ENCODE measurements at places on chromosomes 5 and 9.

DNA sequence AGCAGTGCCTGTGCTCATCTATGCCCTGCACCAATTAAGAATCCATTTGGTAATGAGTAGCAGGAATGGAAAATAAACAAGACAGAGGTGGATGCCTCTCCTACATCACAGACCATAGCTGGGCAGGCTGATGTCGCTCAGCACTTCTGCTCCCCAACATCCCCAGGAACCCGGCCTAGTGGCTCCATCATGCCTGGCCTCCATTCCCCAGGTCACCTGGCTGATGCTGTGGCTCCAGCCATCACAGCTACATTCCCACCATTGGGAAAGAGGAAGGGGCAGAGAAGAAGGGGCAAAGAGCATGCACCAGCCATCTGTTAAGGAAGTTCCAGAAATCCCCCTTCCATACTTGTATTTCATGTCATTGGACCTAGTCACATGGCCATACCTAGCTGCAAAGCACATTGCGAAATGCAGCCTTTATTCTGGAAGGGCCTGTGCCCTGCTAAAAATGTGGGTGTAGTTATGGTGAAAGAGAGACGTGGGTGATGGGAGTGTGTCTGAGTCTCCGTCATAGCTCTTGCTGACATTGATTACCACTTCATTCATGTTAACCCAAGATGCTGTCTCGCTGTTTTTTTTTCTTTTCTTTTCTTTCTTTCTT lies 86.1 kb upstream of the ADAMTS2 start:
- no peak for DNase-seq

- no peak for DNase-seq
Observed at GRCh38 chr9:17075146-17075757, 59.6 kb upstream of the CNTLN start.

- DNase-seq: no peak
Observed at GRCh38 chr9:32234451-32234850, 150.0 kb upstream of the ACO1 start.

- no peak for DNase-seq
Observed at GRCh38 chr9:117917873-117918272, 213.7 kb downstream of the TLR4 start.

GRCh38 chr5:137234973-137235943 lies 263.9 kb downstream of the SPOCK1 start:
- DNase-seq: peak; percentile 31

DNA sequence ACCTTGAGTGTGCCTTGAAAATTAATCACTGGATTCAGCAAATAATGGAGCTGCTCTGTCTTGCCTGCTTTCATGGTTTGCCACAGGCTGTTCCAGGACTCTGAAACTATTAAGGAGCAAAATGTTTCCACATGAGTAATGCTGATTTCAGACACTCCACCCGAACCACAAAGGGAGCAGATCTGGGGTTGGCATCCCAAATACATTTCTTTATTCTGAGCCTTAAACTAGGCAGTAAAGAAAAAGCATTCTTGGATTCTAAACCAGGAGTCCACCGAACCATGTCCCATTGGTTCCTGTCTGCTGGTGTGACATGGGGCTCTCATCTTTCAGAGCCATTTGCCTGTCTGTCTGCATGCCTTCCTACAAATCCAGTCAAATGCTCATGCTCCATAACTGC lies 10.1 kb upstream of the C1QTNF3 start:
- DNase-seq: no peak

- peak; percentile 18 for DNase-seq
Observed at GRCh38 chr5:38650946-38651345, 94.5 kb upstream of the LIFR start.

GRCh38 chr5:111310711-111311620 lies 86.8 kb downstream of the CAMK4 start:
- no peak for DNase-seq

- peak; percentile 73 for DNase-seq
Observed at GRCh38 chr5:133868946-133869518, 99.4 kb downstream of the C5orf15 start.

DNA sequence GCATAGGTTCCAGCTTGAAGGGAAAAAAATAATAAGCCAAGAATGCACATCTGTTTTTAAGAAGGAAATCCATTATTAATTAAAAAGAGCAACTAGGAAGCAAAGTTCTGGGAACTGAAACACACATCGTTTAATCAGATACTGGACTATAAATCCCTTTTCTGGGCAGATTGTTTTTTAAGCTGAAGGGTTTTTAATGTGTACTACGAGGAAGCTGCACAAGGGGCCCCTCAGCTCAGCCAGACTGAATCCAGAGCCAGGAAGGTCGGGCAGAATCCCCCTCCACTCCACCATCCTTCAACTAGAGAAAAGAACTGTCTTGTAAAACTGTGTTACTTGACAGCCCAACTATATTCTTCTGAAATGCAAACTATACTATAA lies 49.2 kb downstream of the ROR2 start:
- DNase-seq: no peak

GRCh38 chr9:2389404-2389803 lies 232.2 kb upstream of the VLDLR start:
- no peak for DNase-seq

DNA sequence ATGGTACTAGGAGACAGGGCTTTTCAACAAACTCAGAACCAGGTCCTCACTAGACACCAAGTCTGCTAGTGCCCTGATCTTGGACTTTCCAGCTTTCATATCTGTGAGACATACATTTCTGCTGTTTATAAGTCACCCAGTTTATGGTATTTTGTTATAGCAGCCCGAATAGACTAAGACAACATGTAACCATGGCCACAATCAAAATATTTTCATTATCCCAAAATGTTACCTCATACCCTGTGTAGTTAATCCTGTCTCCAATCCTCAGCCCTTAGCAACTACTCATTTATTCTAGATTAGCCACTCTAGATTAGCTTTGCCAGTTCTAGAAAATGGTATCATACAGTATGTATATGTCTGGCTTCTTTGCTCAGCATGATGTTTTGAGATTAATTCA lies 6.3 kb upstream of the ATG10 start:
- no peak for DNase-seq

GRCh38 chr5:169712428-169712827 lies 75.4 kb downstream of the DOCK2 start:
- no peak for DNase-seq

- DNase-seq: no peak
Observed at GRCh38 chr9:4463824-4464223, 26.4 kb upstream of the SLC1A1 start.

DNA sequence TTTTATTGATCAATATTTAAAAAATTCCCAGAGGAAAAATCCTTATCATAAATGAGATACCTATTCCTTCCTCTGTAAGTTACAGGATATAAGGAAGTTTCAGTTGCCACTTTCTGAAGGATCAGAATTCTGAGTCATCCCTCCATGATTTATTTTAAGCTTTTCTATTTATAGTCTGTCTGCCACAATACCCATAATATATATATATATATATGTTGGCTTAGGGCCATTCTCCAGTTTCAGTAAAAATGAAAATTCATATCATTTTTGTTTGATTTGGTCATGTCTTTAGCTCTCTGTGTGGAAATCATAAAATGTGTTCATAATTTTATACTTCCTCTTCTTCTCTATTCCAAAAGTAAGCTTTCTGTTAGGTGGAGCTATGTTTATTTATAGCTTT lies 215.8 kb upstream of the CYLC2 start:
- DNase-seq: no peak

GRCh38 chr9:81729135-81729534 lies 39.8 kb upstream of the TLE1 start:
- no peak for DNase-seq

DNA sequence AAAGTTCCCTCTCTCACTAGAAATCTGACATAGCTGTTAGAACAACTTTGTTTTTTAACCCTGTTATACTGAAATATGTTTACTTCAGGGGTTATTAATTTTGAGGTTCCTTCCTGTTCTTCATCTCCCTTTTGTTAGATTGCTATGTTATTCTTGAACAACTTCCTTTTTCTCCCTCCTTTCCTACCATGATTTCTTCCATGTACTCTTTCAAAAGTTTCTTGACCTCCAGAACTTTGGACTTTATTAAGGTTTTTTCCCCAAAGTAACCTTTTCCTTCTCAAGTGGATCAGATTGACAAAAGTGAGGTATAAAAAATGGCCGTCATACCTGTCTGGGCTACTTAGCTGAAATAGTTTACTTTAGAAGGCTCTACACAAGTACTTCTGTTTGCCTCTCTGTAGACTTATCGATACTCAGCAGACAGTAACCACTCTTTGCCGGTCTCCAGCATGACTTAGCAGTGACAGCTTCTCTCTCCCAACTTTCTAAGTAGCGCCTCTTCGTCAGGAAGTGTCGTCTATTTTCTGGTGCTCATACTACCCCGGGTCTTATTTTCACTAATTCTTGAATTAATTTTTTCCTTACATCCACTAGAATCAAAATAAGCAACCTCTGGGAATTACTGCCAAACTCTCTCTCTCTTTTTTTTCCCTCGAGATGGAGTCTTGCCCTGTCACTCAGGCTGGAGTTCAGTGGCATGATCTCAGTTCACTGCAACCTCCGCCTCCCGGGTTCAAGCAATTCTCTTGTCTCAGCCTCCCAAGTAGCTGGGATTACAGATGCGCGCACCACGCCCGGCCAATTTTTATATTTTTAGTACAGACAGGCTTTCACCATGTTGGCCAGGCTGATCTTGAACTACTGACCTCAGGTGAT lies 19.7 kb downstream of the NFIL3 start:
- DNase-seq: no peak

DNA sequence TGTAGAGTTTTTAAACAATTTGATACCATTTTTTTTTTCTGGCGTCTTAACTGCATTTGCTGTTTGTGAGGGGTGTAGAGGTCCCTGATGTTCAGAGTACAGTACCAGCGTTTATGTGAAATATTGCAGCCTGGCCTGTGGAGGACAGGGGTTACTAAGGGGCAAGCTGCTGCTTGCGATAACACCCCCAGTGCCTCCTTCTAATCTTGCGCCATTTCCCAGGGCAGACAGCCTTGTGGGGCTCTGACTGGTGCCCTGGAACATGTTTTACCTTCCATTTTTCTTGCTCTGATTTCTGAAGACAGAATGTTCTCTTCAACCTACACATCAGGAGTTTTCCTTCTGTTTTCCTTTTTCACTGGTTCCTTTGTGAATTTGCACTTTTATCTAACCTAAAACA lies 142.9 kb downstream of the DOCK8 start:
- no peak for DNase-seq

DNA sequence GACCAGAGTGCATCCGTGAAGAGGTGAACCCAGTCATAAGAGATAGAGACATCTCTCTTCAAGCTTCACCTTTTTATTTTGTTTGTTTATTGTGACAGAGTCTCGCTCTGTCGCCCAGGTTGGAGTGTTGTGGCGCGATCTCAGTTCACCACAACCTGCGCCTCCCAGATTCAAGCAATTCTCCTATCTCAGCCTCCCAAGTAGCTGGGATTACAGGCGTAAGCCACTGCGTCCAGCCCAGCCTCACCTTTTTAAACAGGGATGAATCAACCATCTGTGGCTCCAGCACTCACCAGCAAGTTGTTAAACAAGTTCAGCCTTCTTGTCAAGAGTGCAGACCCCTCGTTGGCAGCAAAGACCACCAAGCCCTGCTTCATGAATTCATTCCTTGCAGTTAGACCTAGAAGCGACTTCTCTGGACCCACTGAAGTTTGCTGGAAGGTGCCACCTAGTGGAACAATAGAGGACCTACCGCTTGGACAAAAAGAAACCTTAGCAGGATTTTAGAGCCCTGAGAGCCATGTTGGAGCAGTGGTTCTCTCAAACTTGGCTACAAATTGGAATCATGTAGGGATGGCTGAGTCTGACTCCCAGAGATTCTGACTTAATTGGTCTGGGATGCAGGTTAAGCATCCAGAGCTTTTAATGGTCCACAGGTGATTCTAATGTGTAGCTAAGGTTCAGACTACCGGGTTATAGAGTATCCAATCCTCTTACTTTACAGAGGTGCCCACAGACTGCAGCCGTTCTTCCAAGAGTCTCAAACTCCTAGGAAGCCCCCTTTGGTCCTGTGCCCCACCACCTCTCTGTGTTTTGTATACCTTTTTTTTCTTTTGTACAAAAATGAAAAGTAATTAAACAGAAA lies 10.5 kb upstream of the GALNT10 start:
- peak; percentile 73 for DNase-seq

DNA sequence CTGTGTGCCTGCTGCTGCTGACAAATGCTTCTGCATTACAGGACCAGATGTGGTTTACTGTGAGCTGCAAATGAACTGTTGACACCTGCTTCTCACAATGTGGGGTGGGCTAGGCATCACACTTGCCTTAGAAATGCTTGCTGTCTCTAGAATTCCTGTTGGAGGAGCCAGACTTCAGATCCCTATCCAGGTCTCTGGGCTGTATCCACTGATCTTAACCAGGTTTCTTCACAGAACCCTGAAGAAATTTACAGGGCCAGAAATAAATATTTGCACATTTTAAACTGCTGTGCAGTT lies 255.4 kb downstream of the FAM114A2 start:
- DNase-seq: no peak

- no peak for DNase-seq
Observed at GRCh38 chr9:110214090-110214489, 6.1 kb upstream of the C9orf152 start.

GRCh38 chr5:54905942-54906537 lies 79.4 kb downstream of the ESM1 start:
- peak; percentile 50 for DNase-seq

GRCh38 chr9:72332351-72332750 lies 32.7 kb downstream of the ZFAND5 start:
- no peak for DNase-seq

DNA sequence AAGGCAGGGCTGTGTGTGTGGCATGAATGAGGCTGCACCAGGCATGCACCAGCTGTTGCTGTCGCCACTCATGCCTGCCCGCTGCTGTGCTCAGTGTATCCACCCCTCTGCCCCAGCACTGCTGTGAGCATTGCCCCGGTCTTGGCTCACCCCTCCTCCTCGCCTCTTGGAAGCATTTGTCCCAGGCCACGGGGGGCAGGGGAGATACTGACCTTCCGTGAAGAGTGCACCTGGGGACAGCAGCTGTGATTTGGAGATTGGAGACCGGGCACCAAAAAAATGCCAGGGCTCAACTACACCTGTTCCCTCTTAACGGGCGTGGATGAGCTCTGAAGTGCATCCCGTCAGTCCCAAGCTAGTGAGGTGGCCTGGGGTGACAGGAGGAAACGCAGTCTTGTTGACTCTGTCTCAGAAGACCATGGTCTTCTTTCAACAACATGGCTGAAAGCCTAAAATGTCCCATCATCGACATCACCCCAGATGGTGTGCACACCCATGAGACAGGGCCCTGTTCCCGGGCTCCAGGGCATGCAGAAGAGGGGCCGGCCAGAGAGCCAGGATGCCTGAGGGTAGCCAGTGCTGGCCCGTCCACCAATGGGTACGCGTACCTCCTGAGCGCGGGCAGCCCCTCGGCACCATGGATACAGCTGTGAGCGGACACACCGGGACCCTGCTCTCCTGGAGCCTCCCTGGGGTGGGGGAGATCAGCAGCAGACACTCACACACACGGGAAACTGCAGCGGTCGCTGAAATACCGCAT lies 115.8 kb downstream of the COL5A1 start:
- DNase-seq: no peak

GRCh38 chr9:97984188-97985057 lies 1.3 kb downstream of the ANP32B start:
- peak; percentile 58 for DNase-seq
